Left cardiac atrium (tissue), 4 donors: ENCODE measurements at places on chromosomes 11 and 22. TPM values are rescaled to one million over a fixed set of nuclear protein-coding genes. Genes with fewer than 3 reads are reported as not detected.

- DNase-seq: no peak
Measured at GRCh38 chr22:45532235-45532631, 29.6 kb downstream of the FBLN1 start.

DNA sequence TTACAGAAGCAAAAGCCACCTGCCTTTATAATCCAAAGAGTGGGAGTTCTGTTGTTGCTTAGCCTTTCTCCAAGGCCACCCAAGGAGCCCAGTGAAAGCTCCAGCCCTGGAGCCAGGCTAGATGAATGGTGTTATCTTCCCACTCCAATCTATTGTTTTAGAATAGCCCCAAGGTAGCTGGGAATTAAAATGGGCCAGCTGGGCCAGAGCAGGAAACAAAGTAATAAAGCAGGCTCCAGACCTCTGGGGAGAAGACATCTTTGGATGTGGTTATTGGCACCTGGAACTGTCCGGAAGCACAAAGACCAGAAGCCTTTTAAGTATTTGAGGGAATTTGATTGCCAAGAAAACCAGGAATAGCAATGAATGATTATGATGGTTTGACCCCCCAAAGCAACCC lies 8.8 kb downstream of the C11orf96 start:
- no peak for DNase-seq

A4GALT gene
- total RNA-seq: 108 TPM

- DNase-seq: no peak
Measured at GRCh38 chr11:47986219-47986618, 5.9 kb downstream of the PTPRJ start.

DNA sequence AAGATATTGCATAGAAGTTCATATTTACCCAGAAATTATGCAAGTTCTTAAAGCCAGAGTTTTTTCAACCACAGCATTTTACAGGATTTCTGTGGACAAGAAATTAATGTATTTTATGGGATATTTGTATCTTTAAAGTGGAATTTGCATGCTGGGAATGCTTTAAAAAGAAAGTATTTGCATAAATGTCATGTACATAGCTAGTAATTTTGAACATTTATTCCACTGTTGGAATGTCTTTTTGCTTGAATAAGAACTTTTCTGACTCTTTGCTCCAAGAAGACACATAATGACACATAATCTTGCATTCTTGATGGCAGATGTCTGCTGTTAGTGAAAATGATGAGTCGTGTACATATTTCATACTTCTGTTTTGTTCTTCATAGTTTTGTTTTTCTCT lies 66.6 kb downstream of the ATXN10 start:
- DNase-seq: no peak

- peak; percentile 78 for DNase-seq
Measured at GRCh38 chr22:27810609-27811151, 9.1 kb upstream of the MN1 start.

- DNase-seq: no peak
Measured at GRCh38 chr22:24968066-24968561, 15.6 kb downstream of the KIAA1671 start.

P2RY6 gene
- total RNA-seq: 4.4 TPM

DNA sequence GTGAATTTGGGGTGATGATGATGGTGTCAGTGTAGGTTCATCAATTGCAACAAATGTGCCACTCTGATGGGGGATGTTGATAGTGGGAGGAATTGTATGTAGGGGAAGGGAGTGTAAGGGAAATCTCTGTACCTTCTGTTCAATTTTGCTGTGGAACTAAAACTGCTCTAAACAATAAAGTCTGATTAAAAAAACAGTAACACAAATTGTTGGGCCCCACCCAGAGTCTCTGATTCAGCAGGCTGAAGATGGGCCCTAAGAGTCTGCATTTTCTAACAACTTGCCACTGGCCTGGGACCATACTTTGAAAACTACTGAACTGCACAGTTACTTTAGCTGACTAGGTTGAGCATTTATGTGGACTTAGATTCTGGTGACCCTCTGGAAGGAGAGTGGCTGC lies 113.2 kb downstream of the ATG16L2 start:
- DNase-seq: no peak

- DNase-seq: no peak
Measured at GRCh38 chr11:96481204-96481603, 91.4 kb downstream of the JRKL start.

OR51I1 gene
- not detected for total RNA-seq

KREMEN1 gene
- total RNA-seq: 49.8 TPM

OPCML gene
- 0.76 TPM for total RNA-seq

DNA sequence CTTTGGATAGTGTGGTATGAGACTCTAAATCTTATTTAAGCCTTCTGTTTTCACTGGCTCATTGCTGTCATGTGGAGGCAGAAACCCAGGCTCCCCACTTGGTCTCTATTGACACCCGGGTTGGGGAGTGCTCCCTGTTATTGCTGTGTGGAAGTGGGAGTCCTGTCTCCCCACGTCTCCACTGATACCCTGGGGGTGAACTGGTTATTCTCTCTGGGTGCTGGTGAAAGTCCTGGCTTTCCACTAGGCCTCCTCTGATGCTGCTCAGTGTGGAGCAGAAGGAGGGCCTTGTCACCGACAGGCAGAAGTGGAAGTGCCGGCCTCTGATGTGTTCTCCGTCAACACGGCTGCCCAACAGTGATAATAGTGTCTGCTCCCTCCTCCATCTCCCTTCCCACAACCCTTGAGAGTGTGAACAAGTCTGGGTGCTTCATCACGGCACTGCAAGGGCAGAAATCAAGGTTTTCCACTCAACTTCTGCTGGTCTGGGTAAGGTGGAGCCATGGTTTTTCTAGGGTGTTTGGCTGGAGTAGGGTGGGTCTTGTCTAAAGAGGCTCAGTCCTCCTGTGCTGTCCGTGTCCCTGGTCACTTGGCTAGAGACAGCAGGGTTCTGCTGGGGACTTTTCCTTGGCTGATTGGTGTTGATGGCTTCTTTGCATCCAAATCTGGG lies 240.7 kb upstream of the B3GAT1 start:
- no peak for DNase-seq

DNA sequence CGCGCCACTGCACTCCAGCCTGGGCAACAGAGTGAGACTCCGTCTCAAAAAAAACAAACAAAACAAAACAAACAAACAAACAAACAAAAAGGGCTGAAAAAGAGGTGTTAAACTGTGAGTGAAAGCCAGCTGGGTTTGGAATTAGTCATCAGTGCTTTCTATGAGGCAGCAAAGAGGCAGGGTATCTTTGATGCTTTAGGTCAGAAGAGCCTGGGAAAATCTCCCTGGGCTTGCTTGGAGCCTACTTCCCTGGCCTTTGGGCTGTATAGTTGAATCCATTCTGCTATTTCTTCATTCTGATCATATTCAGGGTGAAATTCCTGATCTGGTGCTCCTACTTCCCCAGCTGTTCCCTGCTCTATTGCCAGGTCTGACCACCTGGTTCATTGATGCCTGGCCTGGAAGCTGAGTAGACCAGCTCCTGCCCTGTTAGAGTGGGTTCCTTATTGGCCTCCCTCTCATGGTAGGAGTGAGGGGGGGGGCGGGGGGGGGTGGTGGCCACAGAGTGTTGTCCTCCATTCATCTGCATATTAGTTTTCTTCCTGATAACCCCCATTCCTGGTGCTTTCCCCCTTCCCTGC lies 65.6 kb downstream of the INSC start:
- DNase-seq: no peak

E2F8 gene
- 4.2 TPM for total RNA-seq

GRCh38 chr11:57432714-57433163 lies 5.8 kb upstream of the SLC43A3 start:
- no peak for DNase-seq

DDX25 gene
- total RNA-seq: not detected

P2RY2 gene
- total RNA-seq: 12.0 TPM

DNA sequence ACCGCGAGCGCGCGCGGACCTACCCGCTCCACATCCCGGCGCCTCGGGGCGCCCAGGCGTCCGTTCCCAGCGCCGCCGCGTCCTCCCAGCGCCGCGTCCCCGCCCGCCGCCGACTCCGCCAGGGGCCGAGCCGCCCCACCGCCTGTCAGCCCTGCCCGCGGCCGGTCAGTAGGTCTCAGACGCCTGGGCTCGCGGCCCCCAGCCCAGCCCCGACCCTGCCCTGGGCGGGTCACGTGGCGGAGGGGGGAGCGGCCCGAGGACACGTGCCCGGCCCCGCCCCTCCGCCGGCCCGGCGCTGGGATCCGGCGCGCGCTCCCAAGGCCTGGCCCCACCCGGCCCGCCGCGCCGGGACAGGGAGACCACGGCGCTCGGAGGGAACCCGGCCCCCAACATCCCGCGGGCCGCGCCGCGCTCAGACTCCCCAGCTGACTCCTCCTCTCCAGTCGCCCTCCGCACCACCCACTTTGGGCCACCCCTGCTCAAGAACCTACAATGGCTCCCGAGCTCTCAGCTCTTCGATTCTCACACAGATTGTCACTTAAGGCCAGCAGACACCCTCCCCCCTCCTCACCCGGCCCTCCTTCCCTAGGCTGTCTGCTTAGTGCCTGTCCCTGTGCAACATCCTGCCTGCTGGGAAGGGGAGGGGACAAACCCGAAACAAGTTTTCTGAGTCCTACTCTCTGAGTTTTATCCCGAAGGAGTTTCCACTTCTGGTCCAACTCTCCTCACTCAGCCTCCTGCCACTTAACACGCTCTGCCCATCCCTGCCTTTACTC lies at the start of gene RAB3IL1:
Gene RAB3IL1 (minus strand): TSS at position 233 of the 776 bp plus-strand sequence. CDS start 199 bp downstream, at position 34.
- peak; percentile 80 for DNase-seq

GRCh38 chr11:118625036-118625690 lies 17.7 kb downstream of the PHLDB1 start:
- DNase-seq: no peak

MMP13 gene
- total RNA-seq: not detected
